AG20443 (cell line): ENCODE measurements at places on chromosomes 3 and 15.

DNA sequence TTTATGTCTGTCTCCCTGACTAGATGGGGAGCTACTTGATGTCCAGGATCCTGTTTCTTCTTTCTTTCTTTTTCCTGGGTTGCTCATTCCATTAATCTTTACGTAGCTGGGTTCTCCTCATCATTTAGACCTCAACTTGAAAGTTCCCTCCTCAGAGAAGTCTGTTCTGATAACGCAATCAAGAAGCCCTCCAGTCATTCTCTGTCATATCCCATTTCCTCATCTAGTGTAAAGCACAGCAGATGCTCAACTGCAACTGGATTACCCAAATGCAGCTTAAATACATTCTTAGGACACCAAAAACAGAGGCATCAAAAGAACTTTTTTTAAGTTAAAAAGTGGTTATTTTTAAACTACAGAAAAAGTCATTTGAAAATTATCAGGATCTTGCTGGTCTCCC, 51.7 kb upstream of the ST3GAL6 start:
- no peak for DNase-seq

GRCh38 chr15:38538328-38539007, 26.1 kb downstream of the RASGRP1 start:
- DNase-seq = no peak

DNA sequence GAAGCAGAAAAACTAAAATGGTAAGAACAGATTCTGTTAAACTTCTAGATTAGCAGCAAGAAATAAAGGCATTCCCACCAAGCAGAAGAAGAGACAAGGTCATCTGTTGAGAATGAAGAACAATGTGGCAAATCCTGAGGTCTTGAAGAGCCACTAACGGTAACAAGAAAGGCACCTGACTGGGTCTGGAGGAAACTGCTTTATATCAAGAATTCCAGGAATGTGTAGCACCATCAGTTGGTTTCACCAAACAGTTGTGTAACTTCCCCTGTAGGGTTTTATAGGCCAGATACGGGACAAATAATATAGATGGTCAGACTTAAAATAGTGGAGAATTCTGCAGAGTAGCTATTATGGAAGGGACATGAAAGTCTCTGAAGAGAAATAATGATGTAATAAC, 57.3 kb downstream of the ACAP2 start:
- DNase-seq = no peak

- no peak for DNase-seq
These were observed 286.9 kb upstream of the C2CD4B start for GRCh38 chr15:62452026-62452425.

- DNase-seq = peak; percentile 26
These were observed 4.1 kb downstream of the OR4F6 start for GRCh38 chr15:101807345-101807945.

- no peak for DNase-seq
These were observed 23.7 kb upstream of the GPD1L start for GRCh38 chr3:32082721-32083120.

DNA sequence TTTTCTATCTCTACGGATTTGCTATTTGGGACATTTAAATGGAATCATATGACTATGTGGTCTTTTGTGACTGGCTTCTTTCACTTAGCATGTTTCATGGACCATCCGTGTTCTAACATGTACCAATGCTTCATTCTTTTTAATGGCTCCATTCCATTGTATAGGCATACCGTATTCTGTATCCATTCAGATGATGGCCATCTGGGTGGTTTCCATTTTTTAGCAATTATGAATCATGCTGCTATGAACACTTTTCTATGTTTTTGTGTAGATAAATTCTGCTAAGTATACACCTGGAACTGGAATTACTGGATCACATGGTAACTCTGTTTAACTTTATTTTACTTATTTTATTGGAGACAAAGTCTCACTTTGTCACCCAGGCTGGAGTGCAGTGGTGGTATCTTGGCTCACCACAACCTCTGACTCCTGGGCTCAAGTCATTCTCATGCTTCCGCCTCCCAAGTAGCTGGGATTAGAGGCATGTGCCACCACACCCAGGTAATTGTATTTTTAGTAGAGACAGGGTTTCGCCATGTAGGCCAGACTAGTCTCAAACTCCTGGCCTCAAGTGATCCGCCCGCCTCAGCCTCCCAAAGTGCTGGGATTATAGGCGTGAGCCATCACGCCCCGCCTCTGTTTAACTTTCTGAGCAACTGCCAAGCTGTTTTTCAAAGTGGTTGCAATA, 13.4 kb downstream of the UBP1 start:
- no peak for DNase-seq

GRCh38 chr3:7546253-7546652, 685.3 kb downstream of the GRM7 start:
- no peak for DNase-seq

DNA sequence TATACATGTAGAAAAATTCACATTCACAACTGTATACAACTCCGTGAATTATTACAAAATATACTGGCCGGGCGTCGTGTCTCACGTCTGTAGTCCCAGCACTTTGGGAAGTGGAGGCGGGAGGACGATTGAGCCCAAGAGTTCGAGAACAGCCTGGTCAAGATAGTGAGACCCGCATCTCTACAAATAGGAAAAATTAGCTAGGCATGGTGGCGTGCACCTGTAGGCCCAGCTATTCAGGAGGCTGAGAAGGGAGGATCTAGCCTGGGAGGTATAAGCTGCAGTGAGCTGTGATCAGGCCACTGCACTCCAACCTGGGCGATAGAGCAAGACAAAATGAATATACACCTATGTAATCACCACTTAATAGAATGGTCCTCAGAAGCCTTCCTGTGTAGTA, 1.3 kb downstream of the RAD51 start:
- DNase-seq = no peak

DNA sequence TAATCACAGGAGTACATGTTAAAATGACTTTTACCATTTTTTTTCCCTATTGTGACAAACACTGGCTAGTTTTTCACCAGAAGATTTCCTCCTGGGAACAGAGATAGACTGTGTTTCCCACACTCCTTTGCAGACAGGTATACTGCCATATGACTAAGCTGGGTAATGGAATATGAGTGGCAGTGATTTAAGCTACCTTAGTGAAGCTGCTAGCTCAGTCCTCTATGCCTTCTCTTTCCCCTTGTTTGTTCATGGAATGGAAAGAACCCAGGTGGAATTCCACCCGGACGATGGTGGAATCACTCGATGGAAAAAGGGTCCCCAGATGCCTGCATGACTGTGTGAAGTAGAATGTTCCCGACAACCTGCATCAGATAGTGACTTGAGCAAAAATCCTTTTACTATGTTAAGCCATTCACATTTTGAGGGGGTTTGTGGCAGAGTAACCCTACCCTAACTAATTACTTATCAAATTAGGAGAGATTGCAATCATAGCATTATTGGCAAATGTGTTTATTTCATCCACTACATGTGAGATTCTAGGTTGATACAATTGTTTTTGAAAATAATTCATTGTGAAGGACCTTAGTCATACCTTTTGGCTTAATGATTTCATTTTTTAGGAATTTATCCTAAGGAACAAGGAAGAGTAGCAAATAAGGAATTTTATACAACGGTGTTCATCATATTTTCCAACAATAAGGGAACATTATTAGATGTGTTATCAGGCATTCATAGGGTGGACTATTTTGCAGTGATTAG, 16.5 kb downstream of the THSD4 start:
- DNase-seq = no peak

DNA sequence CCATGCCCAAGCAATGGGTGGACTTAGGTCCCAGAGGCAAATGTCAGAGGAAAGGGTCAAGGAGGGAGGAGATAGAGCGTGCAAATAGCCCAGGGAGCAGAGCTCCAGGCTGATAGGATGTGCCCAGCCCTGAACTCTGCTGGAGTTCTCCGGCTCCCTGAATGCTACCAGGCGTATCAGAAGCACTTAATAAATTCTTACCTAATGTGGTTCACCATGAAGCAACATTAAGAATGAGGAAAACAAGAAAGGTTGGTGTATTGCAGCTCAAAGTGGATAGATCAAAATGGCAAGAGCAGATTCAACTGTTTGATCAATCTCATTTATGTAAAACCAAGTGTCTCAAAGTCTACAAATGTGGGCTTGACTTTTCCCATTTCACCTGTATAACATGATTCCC, 38.3 kb downstream of the PXYLP1 start:
- no peak for DNase-seq

DNA sequence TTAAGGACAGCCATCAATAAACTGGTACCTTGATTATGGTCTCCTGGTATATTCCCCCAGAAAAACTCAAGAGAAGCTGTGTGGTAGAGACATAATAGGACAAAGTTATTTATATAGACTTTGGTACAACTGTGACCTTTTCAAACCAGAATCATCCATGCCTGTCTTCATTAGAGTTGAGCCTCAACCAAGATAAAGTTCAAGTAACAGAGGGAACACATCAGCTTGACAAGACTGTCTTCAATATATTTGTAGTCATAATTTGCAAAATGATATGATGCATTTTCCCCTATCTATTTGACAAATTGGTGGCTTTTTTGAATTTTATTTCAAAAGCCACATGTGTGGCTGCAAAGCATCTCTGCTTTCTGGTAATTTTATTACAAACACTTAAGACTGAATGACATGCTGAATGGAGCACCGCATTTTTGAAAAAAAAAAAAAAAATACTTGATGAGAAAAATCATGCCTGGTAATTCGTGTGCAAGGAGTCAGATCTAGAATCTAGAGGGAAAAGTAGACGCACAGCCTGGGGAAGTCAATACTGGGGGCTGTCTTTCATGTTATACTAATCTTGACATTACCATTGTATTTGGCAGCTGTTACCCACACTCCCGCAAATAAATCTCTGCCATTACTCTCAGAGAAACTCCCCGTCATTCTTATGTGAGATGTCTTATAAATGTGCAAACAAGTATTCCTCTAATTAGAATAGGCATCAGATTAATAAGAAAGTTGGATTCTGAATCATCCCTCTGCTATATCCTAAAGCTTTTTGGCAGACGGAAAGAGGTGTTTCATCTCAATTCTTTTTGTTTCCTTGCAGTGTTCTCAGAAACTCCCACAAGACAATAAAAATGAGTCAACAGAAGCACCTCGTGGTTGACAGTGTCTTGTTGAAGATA, 554.8 kb upstream of the CBLB start:
- DNase-seq = no peak

DNA sequence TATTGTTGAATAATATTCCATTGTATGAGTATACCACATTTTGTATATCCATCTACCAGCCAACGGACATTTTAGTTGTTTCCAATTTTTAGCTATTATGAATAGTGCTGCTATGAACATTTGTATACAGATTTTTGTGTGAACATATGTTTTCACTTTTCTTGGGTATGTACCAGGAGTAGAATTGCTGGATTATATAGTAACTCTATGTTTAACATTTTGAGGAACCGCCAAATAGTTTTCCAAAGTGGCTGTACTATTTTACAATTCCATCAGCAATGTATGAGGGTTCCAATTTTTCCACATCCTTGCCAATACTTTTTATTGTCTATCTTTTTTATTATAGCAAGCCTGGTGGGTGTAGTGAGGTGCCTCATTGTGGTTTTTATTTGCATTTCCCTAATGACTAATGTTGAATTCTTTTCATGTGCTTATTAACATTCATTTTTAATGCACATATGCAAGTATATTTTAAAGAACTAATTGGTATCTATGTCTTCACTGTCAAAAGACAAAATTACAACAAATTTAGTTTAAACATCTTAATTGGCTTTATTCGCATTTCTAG, 77.5 kb upstream of the PIAS1 start:
- no peak for DNase-seq

GRCh38 chr3:30332196-30333021, 274.0 kb upstream of the TGFBR2 start:
- no peak for DNase-seq

- no peak for DNase-seq
These were observed 1.6 kb upstream of the DUSP7 start for GRCh38 chr3:52057812-52058495.

GRCh38 chr3:147422196-147422595, 13.0 kb downstream of the ZIC1 start:
- no peak for DNase-seq

- peak; percentile 13 for DNase-seq
These were observed 48.8 kb upstream of the TOP2B start for GRCh38 chr3:25713341-25713985.

DNA sequence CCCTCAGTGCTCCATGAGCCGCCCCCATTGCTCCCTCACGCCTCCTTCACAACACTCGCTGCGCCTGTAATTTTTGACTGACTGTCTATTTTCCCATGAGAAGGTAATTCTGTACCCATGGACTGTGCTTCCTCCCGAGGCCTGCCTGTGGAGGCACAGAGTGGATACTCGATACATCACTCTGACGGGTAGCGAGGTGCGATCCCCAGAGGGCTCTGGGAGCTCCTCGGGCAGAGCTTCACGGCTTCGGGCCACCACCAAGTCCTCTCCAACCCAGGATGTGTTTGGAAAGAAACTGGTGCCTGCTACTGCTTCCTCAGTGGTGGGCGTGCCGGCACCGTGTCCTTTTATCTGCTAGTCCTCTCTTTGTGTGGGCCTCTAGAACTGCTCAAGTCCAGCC, 108.6 kb upstream of the DLG1 start:
- DNase-seq = no peak

DNA sequence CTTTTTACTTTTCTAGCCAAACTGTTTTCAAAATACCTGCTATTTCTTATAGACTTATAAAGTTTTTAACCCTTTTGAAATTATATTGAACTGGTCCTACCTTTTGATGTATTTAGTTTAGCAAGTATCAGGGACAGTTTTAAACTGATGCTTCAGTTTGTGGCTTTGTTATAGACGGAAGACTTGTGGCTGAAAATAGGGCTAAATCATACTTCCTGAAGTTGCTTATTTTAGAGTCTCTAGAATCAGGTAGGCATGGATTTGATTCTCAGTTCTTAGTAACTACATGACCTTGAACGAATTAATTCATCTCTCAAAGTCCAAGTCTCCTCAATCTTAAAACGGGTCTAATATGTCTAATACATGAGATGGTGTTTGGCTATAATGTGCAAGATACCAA, 322.8 kb downstream of the RAP2B start:
- no peak for DNase-seq

- no peak for DNase-seq
These were observed 2.3 kb downstream of the UACA start for GRCh38 chr15:70761046-70761445.

DNA sequence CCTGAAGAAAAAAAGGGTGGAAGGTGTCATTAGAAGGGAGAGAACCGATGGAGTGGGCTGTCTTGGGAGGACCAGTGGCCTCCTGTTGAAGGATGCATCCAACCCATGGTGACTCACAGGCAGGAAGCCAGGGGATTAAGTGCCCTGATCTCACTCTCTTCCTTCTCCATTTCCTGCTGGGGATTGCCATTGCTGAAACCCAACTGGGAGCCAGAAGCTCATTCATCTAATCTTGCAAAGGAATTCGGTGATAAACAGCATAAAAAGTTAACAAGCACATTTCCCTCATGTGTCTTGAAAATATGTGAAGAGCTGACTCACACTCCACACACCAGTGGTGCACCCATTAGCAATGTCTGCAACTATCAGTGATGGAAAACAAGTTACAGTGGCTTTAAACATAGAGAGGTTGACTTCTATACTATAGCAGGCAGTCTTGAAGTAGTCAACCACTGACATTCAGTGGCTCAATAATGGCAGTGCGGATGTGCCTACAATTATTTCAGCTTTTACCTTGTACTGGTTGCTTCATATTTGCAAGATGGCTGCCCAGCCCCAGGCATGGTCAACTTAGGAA, 12.8 kb upstream of the CSRNP1 start:
- DNase-seq = peak; percentile 80
